ENCODE measurements at places on chromosomes 4 and X.

DNA sequence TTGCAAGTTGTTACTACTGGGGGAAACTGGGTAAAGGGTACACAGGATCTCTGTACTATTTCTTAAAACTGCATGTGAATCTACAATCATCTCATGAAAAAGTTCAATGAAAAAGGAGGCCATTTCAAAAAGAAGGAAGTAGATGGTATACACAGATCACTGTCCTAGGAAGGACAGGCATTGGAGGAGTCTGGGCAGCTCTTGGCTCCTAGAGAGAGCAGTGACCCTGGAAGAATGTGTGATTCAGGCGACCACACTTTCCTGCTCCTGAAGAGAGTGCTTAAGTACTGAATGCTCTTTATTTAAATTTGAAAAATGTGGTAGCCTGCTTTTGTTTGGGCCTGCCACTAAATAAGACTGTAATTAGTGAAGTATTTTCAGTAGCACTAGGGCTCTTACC, 318.1 kb upstream of the CASK start:
- no peak for DNase-seq

- no peak for DNase-seq
These were observed 52.4 kb downstream of the CBLL2 start for GRCh38 chrX:22325096-22325495.

- DNase-seq: no peak
These were observed 68.0 kb upstream of the MAGEA10 start for GRCh38 chrX:152206426-152206825.

- DNase-seq: no peak
These were observed 53.9 kb upstream of the RPS6KA3 start for GRCh38 chrX:20320461-20321159.

- no peak for DNase-seq
These were observed 4.5 kb upstream of the PDGFC start for GRCh38 chr4:156976147-156976546.

DNA sequence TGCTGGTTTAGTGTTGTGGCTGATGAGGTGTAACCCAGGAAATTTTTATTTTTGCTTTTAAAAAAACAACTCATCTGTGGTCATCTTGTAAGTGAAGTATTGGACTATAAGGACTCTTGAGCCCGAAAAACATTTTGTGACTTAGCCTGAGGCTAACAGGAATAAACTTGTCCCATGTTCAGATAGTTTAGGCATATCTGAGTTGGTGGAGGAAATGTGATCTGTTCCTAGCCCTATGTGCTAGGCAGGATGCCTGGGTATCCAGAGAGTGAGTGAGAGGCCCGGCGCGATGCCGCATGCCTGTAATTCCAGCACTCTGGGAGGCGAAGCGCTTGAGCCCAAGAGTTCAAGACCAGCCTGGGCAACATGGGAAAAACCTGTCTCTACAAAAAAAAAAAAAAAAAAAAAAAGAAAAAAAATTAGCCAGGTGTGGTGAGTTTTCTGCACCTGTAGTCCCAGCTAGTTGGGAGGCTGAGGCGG, 3.7 kb downstream of the SMS start:
- no peak for DNase-seq

DNA sequence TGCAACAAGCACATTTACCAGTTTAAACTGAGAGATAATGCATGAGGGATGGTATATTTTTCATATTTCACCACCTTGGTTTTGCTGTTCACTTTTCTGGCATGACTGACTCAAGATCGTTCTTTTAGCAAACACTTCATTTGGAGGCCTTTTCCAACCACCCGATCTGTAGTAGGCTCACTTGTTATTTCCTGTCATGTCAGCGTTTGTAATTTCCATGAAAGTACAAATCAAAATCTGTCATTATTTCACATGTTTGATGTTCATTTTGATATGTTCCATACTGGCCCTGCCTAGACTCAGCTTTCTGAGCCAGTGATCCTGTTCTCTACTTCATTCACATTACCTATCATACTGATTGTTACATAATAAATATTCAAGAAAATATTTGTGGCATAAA, 1888.3 kb upstream of the PCDH7 start:
- no peak for DNase-seq

- DNase-seq: no peak
These were observed 504.4 kb upstream of the FAT1 start for GRCh38 chr4:187227907-187228704.

- no peak for DNase-seq
These were observed 33.7 kb upstream of the MSL3 start for GRCh38 chrX:11724122-11725017.

All from NCI-H187 (cell line).